COR-L47 (cell line): ENCODE measurements at places on chromosomes 5 and 9.

DNA sequence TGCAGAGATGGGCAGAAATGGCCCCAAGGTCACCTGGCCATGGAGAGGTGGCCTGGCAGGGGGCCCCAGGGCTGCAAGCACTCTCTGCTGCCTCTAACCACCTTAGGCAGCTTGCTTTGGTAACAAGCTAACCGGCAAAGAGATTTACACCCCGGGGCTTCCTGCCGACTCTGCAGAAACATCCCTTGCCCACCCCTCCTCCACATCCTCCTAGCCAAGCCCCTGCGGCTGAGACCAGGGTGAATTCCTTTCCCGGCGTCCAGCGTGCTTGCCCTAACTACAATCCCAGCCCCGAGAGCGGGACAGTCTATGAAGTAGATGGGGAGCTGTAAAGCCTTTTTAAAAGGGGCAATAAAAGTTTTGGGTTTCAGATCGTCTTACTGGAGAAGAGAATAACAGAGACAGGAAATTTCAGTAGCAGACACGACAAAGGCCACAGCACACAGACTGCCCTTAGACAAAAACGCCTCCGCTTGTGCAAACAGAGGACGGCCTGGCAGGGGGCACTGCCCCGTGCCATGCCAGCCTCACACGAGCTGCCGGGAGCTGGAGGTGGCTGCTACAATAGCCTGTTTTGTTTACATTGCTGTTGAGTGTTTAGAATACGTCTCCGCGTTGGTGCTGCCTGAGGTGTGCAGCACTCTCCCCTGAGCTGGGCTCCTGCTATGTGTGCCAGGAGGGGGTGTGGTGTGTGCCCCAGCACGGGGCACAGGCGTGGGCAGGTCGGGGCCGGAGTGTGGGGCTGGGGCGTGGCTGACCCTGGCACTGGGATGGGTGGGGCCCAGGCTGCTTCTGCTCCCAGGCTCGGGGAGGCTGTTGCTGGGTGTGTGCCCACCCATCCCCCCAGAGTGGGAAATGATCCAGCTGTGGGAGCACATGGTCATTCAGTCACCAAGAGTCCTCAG lies 15.3 kb downstream of the MYMK start:
- DNase-seq = peak; percentile 93

- no peak for DNase-seq
These were observed 51.5 kb upstream of the HSPB3 start for GRCh38 chr5:54403885-54404416.

- DNase-seq = no peak
These were observed 5.2 kb downstream of the ANKDD1B start for GRCh38 chr5:75616371-75616881.

DNA sequence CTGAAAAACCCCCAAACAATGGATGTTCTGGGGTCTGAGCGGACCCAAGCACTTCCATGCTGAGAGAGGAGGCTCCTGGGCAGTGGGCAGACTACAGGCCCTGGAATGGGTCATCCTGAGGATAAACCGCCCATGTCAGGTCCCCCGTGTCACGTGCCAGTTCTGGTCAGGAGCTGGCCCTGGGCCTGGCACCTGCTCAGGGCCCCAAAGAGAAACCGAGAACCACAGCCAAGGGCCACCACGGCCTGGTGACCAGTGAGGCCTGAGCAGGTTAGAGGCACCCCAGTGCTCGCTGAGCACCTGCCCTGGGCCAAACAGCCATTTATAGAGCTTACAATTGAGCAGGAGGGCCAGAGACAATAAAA lies 15.8 kb downstream of the LMAN2 start:
- no peak for DNase-seq

DNA sequence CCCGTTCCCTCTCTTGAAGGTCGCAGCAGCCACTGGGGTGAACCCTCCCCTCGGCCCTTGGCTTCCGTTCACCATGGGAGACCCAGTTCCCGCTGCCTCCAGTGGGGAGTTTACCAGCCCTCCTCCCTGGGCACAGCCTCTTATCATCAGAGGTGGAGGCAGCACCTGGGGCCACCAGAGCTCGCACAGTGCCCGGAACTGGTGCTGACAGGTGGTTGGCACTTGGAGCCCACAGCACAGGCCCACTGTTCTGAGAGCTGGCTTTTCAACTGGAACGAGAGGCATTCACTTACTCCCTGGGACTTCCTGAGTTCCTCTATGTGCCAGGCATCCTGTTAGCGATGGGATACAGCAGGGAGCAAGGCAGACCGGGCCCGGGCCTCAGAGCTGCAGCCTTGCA lies 106.8 kb upstream of the FCN2 start:
- no peak for DNase-seq

DNA sequence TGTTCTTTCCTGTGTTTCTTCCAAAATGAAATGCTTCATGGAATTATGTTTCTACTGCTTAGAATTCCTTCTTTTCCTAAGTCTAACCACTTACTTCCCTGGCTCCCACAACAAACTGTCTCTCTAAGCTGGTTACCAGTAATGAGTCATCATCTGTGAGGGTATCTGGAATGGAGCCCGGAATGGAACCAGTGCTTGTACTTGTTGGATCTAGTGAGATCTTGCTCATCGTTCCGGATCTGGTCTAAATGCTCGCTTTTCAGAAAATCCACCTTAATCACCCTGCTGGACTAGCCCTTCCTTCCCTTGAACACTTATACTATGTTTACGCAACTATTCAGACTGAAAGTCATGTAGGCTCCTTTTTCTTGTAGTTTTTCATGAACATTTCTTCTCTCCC lies 184.8 kb downstream of the PBX3 start:
- no peak for DNase-seq

DNA sequence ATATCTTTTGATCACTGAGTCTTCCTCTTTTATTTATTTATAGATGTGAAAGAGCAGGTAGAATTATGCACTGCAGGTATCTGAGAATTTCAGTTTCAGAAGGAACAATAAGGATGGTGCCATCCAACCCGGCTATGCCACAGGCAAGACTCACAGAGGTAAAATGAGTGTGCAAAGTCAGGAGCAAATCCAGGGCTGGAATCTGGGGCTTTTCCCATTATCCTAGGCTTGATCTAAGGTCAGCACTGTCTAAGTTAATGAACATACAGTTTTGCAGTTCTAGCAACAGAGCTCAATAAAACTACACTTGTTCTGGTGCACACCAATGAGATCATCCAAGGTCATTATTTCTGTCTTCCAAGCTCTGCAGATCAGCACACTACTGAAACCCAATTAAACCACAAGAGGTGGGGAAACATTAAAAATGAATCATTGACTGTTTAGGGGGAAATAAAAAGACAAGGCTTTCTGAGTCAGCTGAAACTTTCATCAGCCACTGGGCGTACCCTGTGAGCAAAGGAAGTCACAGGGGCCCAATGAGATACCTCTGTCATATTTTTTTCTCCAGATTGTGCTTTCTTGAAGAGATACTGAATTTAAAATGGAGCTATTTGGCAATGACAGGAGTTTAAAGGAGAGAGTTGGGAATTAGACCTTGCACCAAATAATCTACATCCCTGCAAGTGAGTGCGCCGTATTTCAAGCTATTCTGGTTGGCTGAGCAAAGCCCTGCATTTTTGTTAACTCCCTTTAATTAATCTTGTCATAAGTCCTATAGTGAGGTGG lies 662.2 kb upstream of the ZNF608 start:
- no peak for DNase-seq

GRCh38 chr5:175344331-175345195 lies 99.4 kb downstream of the DRD1 start:
- DNase-seq = no peak

DNA sequence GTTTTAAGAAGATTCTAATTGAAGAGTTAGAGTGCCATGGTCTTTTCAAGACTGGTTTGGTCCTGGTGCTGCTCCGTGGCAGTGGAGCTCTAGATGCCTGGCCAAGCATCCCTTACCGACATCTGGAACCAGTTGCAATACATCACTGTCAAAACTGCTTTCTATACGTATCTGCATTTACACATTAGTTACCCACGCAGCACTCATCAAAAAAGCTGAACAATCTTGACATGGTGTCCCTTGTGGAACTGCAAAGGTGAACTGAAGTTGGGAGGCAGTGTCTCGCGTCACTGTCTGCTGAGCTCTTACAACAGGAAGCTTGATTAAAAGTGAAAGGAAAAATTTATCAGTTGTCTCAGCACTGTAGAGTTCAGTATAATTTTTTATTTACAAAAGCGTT lies 82.6 kb downstream of the PBX3 start:
- no peak for DNase-seq

GRCh38 chr5:111927191-111927590 lies 170.2 kb upstream of the NREP start:
- no peak for DNase-seq

DNA sequence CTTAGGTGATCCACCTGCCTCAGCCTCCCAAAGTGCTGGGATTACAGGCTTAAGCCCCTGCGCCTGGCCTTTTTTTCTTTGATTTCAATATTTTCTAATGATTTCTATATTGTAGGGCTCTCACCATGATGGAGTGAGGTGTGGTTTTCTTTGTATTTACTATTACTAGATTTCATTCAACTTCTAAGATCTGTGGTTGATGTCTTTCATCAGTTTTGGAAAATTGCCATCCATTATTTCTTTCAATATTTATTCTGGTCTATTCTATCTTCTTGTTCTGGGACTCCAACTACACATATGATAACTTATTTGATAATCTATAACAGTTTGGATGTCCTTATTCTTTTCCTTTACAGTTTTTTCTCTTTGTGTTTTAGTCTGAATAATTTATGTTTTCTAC lies 31.9 kb downstream of the FBXO4 start:
- no peak for DNase-seq

GRCh38 chr9:113238859-113239232 lies 17.5 kb downstream of the SLC31A1 start:
- no peak for DNase-seq
